ENCODE measurements at places on chromosomes 2 and 18.

DNA sequence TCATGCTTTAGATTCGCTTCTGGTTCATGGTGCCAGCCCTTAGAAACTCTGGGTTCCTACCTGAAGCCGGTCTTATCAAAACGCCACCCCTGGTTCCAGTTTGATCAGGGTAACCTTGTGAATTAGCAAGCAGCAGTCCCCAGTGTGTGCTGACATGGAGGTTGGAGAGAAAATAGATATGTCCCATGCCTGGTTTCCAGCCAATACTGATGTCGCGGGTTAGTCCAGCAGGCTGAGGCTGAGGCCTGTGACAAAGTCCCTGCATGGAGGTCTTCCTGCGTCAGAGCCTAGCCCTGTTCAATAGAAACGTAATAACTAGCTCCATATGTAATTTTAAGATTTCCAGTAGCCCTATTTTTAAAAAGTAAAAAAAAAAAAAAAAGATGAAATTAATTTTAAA lies 28.2 kb downstream of the LPIN1 start:
- peaks cover 8% of the 10 kb centered on the region for H3K4me1 ChIP-seq
- no peak overlapping the region for H3K27ac ChIP-seq
- H3K27me3 ChIP-seq: no peaks in the 10 kb centered on the region
- no peak for DNase-seq
- no peak overlapping the region for H3K4me3 ChIP-seq
- peaks cover 19% of the 10 kb centered on the region for H3K36me3 ChIP-seq

GRCh38 chr18:46158499-46158898 lies 54.3 kb downstream of the HAUS1 start:
- H3K4me1 ChIP-seq: no peaks in the 10 kb centered on the region
- H3K36me3 ChIP-seq: no peaks in the 10 kb centered on the region
- H3K27ac ChIP-seq: no peak overlapping the region
- H3K27me3 ChIP-seq: no peaks in the 10 kb centered on the region
- H3K4me3 ChIP-seq: no peak overlapping the region

DNA sequence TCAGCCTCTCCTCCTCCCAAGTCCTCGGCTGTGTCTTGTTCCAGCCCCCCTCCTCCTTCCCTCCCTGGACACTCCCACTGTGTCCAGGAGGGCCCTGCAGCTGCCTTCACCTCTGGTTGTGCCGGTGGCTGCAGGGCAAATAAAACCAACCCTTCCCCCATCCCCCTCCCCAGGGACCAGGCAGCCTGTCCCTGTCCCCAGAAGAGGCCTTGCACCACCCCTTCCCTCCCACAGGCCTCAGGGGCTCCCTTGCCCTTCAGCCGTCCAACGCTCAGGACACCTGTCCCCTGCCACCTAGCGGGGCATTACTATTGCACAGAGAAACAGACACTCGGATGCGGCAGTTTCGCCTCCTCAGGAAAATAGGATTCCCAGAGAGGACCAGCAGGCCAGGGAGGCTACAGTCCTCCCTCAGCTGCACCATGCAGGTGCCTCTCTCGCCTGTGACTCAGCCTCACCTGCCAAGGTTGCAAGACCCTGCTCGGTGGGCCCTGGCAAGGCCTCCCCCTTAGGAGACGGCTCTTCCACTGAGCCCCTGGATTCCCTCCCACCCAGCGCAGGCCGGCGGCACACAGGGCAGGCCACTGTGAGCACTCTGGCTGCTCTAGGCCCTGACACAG lies 5.5 kb upstream of the GPC1 start:
- no peak overlapping the region for H3K27ac ChIP-seq
- peak; percentile 64 for DNase-seq
- no peaks in the 10 kb centered on the region for H3K36me3 ChIP-seq
- H3K4me1 ChIP-seq: peaks cover 25% of the 10 kb centered on the region
- H3K27me3 ChIP-seq: no peaks in the 10 kb centered on the region

DNA sequence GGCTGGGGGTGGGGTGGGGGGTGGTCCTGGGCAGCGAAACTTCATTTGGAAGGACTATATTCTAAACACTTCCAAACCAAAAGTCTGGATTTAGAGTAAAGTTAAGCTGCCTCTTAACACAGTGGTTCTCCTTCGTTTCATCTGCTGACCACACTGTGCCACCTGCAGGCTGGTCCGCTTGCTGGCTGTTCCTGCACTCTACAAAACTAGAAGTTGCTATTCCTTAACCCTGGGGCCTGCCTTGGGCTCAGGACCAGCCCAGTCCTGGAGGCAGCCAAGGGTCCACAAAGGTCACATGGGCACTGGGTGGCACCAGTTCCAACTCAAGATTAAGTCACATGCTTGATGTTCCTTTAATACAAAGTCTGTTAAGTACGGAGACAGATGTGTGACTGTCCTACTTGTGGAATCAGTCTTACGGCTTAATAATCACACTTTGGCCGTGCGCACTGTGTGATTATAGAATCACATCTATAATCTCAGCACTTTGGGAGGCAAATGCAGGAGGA lies 195.4 kb downstream of the FAM210A start:
- peak overlapping the region; percentile 45 for H3K27ac ChIP-seq
- H3K4me3 ChIP-seq: no peak overlapping the region
- H3K4me1 ChIP-seq: peaks cover 15% of the 10 kb centered on the region
- H3K27me3 ChIP-seq: no peaks in the 10 kb centered on the region
- peak; percentile 82 for DNase-seq

GRCh38 chr2:43174368-43174916 lies 52.0 kb downstream of the ZFP36L2 start:
- H3K4me3 ChIP-seq: no peak overlapping the region
- H3K36me3 ChIP-seq: no peaks in the 10 kb centered on the region
- H3K4me1 ChIP-seq: peaks cover 32% of the 10 kb centered on the region
- H3K27ac ChIP-seq: peak overlapping the region; percentile 56
- DNase-seq: no peak

DNA sequence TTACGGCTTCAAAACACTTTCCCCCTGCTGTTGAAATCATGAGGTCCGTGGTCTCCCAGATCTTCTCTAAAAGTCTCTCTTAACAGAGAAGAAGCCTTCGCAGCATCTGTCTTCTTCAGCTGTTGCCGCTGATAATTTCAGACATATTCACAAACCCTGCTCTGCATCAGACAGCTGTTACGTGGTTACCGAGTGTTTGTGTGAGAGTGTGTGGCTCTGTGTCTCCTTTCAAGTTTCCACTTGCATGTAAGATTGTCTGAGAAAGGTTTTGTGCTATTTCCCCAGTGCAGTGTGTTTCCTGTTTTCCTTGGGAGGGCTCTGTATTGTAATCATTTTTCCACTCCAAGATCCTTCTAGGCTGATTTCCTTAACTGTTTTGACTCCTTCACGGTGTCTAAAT lies 32.8 kb downstream of the MAIP1 start:
- H3K36me3 ChIP-seq: no peaks in the 10 kb centered on the region
- H3K4me1 ChIP-seq: peaks cover 15% of the 10 kb centered on the region
- no peak overlapping the region for H3K4me3 ChIP-seq
- DNase-seq: no peak

- no peaks in the 10 kb centered on the region for H3K36me3 ChIP-seq
- no peak overlapping the region for H3K4me3 ChIP-seq
- no peaks in the 10 kb centered on the region for H3K4me1 ChIP-seq
These were observed 39.3 kb downstream of the SNTG2 start for GRCh38 chr2:989781-990467.

GRCh38 chr2:12774395-12774727 lies 57.6 kb downstream of the TRIB2 start:
- no peaks in the 10 kb centered on the region for H3K27me3 ChIP-seq
- H3K27ac ChIP-seq: no peak overlapping the region
- no peaks in the 10 kb centered on the region for H3K36me3 ChIP-seq
- no peaks in the 10 kb centered on the region for H3K4me1 ChIP-seq
- DNase-seq: no peak

GRCh38 chr18:77153404-77153803 lies 20.8 kb upstream of the MBP start:
- no peak overlapping the region for H3K4me3 ChIP-seq
- H3K4me1 ChIP-seq: no peaks in the 10 kb centered on the region
- H3K36me3 ChIP-seq: no peaks in the 10 kb centered on the region
- H3K27ac ChIP-seq: no peak overlapping the region

DNA sequence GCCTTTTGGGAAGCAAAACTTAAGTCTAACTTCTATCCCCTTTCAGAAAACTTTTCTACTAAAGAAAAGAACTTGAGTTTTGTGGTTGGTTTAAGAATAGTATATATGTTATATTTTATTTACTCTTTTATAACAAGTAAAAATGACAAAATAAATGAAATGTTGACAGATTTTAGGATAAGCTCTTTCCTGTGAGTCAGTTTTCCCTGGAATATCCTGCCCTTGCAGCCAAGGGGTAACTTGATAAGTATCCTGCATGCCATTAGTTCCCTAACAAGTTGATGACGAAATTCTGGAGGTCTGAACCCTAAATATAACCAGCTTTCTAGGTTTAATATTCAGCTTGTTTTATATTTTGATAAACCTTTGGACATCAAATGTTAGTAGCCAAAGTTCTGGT lies 7.3 kb upstream of the HTR2B start:
- H3K4me3 ChIP-seq: no peak overlapping the region
- H3K4me1 ChIP-seq: peaks cover 7% of the 10 kb centered on the region
- H3K36me3 ChIP-seq: no peaks in the 10 kb centered on the region
- no peak overlapping the region for H3K27ac ChIP-seq

GRCh38 chr18:62717925-62718800 lies 2.8 kb downstream of the PHLPP1 start:
- H3K4me3 ChIP-seq: peak overlapping the region; percentile 82
- H3K4me1 ChIP-seq: peaks cover 13% of the 10 kb centered on the region
- no peak for DNase-seq
- H3K27ac ChIP-seq: peak overlapping the region; percentile 95
- H3K27me3 ChIP-seq: no peaks in the 10 kb centered on the region
- H3K36me3 ChIP-seq: no peaks in the 10 kb centered on the region

DNA sequence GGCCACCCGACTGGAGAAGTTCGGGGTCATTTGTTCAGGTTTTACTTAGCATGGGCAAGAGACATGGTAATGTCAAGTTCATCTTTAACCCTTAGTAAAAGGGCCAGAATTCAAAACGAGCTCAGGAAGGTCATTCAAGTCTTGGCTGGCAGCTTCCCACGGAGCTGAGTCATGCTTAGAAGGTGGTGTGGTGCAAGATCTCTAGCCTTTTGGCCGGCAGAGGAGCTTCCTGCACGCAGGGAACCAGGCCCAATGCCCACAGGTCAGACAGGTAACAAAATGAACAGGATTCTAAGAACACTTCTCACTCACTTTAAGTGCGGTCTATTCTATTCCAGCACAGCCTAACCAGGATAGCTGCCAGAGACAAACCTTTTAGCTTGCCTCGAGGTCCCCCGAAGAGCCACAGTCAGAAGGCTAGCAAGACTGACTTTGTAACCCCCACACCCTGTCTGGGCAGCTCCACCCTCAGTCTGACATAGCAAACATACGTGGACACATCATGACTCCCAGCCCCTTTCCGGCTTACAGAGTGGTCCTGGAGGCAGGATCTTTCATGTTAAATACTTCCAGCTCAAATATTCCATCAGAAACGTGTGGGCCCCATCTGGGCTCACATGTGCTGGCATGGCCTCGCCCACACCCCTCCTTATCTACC lies 292.7 kb downstream of the BCL11A start:
- no peak for DNase-seq
- no peaks in the 10 kb centered on the region for H3K27me3 ChIP-seq
- H3K36me3 ChIP-seq: no peaks in the 10 kb centered on the region

DNA sequence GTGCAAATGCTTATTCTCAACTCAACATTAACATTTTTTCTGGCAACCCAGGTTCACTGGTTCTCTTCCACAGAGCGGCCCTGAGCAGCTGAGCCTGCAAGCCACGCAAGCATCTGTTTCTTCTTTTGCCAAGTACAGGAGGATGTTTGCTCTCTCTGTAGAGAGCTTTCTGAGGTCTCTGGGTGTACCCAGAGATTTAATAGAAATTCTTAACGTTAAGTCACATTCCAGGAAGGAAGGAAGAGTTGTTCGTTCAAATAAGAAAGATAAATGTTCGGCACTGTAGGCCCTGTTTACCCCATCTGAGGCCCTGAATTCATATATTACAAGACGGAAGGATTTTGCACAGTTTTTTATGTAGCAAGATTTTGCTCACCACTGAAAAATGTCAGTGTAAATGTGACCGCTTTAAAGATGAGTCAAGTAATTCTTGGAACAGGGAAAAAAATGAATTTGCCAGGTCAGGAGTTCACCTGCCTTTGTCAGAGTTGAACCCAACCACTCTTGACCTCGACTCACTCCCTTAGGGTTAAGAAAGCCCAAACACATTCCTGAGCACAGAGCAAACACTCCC lies 30.1 kb downstream of the KCTD18 start:
- peak overlapping the region; percentile 26 for H3K27ac ChIP-seq
- DNase-seq: no peak
- H3K27me3 ChIP-seq: no peaks in the 10 kb centered on the region
- H3K4me3 ChIP-seq: no peak overlapping the region
- peaks cover 7% of the 10 kb centered on the region for H3K36me3 ChIP-seq
- H3K4me1 ChIP-seq: peaks cover 25% of the 10 kb centered on the region

GRCh38 chr2:12417786-12418185 lies 298.9 kb upstream of the TRIB2 start:
- H3K27ac ChIP-seq: no peak overlapping the region
- no peak for DNase-seq
- no peaks in the 10 kb centered on the region for H3K36me3 ChIP-seq
- no peaks in the 10 kb centered on the region for H3K27me3 ChIP-seq
- H3K4me1 ChIP-seq: no peaks in the 10 kb centered on the region

- no peak overlapping the region for H3K4me3 ChIP-seq
- no peaks in the 10 kb centered on the region for H3K27me3 ChIP-seq
- H3K36me3 ChIP-seq: no peaks in the 10 kb centered on the region
- DNase-seq: no peak
- H3K4me1 ChIP-seq: no peaks in the 10 kb centered on the region
- no peak overlapping the region for H3K27ac ChIP-seq
These were observed 368.6 kb downstream of the GRB14 start for GRCh38 chr2:164252568-164253287.

DNA sequence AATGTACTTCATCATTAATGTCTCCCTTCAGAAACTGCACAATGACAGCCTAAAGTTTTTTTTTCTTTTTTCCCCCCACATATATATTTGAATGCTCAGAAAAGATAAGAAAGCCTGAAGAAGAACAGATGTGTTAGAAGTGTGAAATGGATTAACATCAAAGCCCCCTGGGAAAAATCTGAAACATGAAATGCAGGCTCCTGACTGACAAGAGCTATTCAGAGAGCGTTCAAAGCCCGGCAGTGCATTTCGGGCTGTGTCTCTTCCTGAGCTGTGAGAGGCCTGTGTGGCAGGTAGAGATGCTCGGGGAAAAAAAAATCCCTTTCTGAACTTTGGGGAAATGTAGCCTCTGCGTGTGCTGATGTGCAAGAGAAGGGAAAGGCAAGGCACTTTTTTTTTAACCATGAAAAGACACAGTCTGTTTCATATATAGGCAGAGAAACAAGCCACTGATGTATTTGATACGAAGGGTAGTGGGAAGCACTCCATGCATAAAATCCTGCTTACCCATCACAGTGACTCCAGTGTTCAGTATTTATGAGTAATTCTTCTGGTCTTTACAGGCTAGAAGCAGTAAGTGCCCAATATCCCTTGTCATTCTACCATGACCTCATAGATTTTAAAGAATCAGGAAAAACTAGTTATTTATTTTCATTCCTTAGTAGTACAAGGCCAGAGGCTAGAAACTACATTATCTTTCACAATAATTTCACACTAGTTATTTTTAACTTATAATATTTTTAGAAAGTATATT lies 1574.2 kb upstream of the PIK3C3 start:
- no peaks in the 10 kb centered on the region for H3K36me3 ChIP-seq
- no peak overlapping the region for H3K4me3 ChIP-seq
- no peak for DNase-seq
- H3K27me3 ChIP-seq: no peaks in the 10 kb centered on the region
- H3K4me1 ChIP-seq: no peaks in the 10 kb centered on the region

Measured in vagina (tissue), 2 donors.